Testis (tissue), 5 donors: ENCODE measurements at places on chromosomes 12 and 14.

GRCh38 chr12:20601668-20602280 lies 93.4 kb upstream of the SLCO1C1 start:
- no peak for DNase-seq

- no peak for DNase-seq
Observed at GRCh38 chr14:73833530-73834260, 17.9 kb upstream of the PTGR2 start.

- DNase-seq: no peak
Observed at GRCh38 chr12:104521731-104522130, 65.0 kb downstream of the CHST11 start.

GRCh38 chr12:4817880-4818279 lies 91.8 kb upstream of the KCNA1 start:
- no peak for DNase-seq

GRCh38 chr14:55432628-55433027 lies 7.8 kb downstream of the TBPL2 start:
- no peak for DNase-seq

DNA sequence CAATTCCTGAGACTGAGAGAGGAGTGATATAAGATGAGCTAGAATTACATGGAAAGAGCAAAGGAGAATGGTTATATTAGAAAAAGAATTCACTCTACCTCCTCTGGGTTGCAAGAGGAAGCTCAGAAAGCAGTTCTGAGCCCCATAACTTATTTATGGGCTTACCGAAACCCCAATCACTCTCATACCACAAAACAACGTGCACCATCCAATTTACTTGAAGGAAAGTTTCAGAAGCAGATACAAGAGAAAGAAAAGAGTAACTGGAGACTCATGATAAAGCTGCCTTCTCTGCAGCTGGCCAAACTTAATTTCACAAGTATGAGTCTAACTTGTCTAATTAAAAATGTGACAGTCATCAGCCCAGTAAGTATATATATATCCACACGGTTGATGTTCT lies 27.4 kb upstream of the CAMKK2 start:
- DNase-seq: no peak

GRCh38 chr12:11896417-11896929 lies 174.3 kb upstream of the BCL2L14 start:
- no peak for DNase-seq

GRCh38 chr14:92631098-92631497 lies 117.3 kb downstream of the LGMN start:
- DNase-seq: no peak

- no peak for DNase-seq
Observed at GRCh38 chr14:55936691-55937090, 181.5 kb upstream of the PELI2 start.

DNA sequence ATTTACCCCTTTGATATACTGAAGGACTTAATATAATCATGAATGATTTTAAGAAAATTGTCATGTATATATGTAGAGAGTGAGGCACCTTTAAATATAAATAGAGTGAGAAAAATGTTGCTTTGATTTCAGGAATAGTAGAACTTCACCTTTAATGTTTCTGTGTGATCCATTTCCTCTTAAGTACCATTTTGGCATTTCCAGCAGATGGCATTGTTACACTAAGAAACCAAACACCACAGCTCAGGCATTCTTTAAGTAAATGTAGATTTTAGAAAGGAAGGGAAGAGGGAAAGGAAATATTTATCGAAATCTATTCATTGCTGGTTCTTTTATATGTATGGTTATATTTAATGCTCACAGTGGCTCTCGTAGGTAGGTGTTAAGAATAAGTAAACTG lies 556.7 kb upstream of the FBXO33 start:
- no peak for DNase-seq

DNA sequence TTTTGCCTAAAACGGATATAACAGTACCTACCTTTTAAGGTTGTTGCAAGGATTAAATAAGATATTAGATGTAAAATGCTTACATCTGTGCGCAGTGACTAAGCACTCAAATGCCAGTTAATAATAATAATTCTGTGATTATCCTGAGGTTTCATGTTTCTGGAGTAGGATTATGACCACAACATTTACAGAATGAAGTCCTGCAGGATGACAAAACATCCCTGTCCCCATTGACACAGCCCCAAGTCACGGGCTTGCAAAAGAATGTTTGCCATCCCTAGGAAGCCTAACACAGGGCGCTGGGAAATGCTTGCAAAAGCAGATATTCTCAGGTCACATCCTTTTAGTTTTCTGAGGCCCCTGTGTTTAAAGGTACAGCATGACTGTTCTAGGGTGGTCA lies 20.1 kb downstream of the SUSD6 start:
- DNase-seq: no peak

DNA sequence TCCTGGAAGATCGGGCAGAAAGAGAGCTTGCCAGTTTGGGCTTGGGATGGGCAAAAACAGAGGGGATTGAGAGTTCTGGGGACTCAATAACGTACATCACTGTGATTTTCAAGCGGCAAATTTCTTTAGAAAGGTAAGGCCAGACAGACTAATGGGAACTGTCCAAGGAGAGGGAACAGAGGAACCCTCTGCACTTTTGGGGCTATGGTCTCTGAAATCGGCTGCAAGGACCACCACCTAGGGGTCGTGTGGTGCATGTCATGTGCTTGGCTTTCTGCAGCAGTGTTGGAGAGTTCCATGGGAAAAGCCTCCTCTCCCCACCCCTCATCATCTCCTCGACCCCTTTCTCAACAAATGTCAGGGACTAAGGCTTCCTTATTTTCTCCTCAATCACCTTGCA lies 79.6 kb downstream of the PPM1A start:
- DNase-seq: no peak

GRCh38 chr14:100606687-100607610 lies 19.7 kb upstream of the BEGAIN start:
- no peak for DNase-seq

DNA sequence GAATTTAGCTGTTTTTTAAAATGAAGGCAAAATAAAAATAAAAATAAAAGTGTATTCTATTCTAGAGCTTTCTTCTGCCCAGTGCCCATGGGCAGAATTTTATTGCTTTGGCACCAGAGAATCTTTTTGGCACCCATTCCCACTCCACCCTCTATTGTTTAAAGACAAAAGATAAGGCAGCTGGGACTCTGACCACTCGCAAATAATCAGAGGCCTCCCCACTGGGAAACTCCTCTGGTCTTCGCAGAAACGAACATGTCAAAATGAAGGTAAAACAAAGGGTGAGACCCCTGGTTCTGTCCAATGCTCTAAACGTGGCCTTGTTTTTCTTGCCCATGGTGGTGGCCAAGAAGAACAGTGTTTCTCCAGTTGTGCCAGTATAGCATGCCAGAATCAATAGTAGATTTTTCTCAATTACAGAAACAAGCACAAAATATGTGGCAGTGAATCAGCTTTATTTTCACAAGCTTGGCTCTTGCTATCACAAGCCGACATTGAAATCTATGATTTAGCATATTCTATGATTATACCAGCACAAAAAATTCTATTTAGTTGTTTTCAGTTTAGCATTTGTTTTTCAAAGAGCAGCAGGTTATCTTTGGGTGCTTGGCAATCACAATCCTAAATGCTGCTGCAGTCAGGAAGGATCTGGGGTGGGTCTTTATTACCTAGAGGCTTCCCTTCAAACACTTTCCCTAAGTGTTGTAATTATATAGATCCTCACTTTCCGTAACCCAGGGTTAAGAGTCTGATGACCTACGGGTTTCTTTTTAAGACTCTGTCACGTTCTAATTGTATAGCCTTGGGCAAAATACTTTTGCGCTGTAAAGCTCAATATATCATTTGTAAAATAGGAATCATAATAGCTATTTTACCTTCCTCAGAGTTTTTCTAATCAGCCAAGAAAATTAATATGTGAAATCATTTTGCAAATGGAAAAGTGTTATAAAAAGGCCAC lies 50.5 kb downstream of the KITLG start:
- DNase-seq: no peak

DNA sequence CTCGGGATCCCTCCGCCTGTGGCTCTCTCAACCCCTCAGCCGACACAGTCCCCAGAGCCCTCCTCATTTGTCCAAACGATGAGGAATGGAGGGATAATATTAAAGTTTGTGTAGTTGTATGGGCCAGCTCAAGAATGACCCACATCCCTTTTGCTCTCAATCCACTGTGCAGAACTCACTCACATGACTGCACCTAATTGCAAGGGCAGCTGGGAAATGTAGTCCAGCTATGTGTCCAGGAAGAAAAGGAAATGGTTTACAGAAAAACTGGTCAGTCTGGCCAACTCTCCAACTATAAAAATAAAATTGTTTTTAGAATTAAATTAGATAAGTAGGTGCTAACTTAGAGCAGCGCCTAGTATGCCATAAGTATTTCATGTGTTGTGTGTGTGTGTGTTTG lies 66.6 kb downstream of the GALNT8 start:
- no peak for DNase-seq

GRCh38 chr12:51941011-51941581 lies 10.4 kb upstream of the ACVR1B start:
- DNase-seq: no peak

DNA sequence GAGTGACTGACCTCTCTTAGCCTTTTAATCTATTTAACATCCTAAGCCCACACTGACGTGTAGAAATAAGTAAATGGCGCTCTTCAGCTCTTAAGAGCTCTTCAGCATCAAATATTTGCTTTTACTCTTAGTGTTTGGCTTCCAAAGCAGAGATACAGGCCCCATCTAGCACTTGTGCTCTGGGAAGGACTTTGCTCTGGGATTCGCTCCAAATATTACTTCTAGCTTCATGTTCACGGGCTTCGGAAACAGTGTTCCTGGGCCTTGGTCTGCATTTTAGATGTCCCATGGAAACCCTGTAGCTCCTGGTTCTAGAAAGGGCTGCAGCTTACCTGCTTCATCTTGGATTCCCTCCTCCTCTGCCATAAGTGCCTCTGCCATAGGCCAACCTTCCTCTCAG lies 2.7 kb upstream of the NKX2-8 start:
- no peak for DNase-seq

DNA sequence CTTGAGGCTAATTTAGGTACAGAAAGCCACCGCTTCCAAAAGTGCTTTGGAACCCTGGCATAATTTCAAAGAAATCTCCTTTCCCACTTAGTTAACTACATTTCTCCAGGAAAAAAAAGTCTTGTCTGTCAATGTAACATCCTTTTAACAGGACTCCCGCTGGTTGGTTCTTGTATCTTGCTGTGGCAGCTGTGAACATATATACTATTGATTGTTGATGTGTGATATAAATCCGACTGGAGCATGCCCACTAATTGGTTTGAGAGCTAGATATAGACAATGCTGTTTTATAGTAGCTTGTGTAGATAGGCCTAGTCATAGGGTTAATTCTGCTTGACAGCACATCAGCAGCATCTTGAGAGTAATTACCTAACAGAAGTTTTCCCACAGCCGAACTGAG lies 89.6 kb downstream of the MSRB3 start:
- no peak for DNase-seq

GRCh38 chr12:40015345-40015744 lies 90.5 kb downstream of the SLC2A13 start:
- DNase-seq: no peak

- DNase-seq: no peak
Observed at GRCh38 chr12:46449856-46450255, 77.3 kb upstream of the SLC38A2 start.
